Right renal pelvis (tissue), 4 donors: ENCODE measurements at places on chromosomes 3 and 15. TPM values are rescaled to one million over a fixed set of nuclear protein-coding genes. Genes with fewer than 3 reads are reported as not detected.

ZNF660 gene
- 11.0 TPM for polyA plus RNA-seq

SYNPR gene
- polyA plus RNA-seq, result 0.12 TPM

RNF13 gene
- 109 TPM for polyA plus RNA-seq

ECE2 gene
- not detected for polyA plus RNA-seq

ZNF80 gene
- not detected for polyA plus RNA-seq

LMCD1 gene
- polyA plus RNA-seq, result 33.0 TPM

GHSR gene
- not detected for polyA plus RNA-seq

SLC22A13 gene
- polyA plus RNA-seq, result 4.1 TPM

BFSP2 gene
- 0.10 TPM for polyA plus RNA-seq

UNC13C gene
- polyA plus RNA-seq, result 6.7 TPM
